NCI-H1092 (cell line): ENCODE measurements at places on chromosomes 12 and 14.
A peak's percentile ranks its signal among the peaks of the same experiment; 100 is the strongest.

DNA sequence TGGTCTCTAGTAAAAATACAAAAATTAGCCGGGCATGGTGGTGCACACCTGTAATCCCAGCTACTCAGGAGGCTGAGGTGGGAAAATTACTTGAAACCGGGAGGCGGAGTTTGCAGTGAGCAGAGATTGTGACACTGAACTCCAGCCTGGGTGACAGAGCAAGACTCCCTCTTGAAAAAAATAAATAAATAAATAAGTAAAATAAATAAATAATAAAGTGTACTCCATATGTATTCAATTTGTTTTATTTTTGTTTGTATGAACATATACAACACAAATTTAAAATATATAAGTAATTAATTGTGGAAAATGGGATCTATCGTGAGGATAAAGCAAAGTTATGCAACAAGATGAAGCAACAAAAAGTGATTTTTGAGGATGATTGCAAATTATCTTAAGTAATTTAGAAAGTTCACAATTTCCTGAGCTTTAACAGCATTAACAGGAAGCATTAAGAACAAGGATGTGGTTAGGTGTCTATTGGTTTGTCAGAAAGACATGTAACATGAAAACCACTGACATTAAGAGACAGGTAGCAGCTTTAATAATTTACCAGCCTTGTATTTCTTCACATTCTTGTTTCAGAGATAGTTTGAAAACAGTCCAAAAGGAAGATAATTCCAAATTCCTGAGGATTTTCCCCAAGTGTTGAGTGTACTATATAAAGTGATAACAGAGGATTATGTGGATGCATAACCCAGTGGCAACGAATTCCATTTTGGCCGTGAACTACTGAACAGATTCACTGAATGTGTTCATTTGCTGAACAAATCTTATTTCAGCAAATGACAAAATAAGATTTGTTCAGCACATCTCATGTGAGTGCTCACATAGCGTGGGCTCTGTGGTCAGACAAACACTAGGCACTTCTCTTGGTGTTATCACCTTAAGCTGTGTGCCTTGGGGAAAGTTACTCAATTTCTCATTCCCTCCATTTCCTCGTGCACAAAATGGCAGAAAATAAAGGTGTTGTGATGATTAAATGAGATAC lies 68.6 kb upstream of the RESF1 start:
- DNase-seq = no peak

GRCh38 chr14:101476916-101477553 lies 84.3 kb upstream of the DIO3 start:
- peak; percentile 21 for DNase-seq

DNA sequence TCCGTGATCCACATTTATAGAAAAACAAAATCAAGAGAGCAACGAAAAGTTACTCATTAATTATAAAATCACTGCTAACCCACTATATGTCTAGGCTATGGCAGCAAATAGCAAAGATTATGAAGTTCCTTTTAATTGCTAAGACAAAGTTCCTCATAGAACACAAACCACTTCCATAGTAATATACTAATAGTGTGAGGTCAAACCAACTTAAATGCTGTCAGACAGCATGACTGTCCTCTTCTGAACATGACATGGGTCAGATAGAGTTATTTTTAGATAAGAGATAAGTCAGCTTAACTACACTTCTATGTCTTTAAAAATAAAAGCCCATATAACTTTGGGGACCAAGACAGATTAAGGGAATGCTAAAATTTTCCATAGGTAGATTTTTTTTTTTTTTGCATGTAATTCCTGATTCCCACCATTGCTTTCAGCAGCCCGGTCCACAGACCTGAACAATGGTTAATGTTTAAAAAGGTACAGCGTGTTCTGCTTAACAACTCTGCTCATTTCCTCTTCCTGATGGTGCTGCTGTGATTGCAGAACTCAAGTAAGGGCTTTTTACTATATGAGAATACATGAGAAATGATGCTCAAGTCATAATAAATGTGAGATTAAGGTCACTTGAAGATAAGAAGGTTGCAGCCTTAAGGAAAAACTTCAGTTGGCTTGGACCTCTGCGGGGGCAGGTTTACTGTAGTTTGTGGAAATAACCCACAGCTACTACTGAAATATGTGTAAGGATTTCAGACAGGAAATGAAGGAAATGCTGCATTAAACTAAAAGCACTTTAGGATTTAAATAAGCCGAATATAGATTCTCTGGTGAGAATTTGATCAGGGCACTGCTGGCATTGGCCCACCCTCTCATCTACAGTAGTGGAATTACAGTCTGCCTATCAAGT lies 37.7 kb upstream of the DUSP6 start:
- DNase-seq = no peak

GRCh38 chr12:94269316-94269999 lies 121.1 kb downstream of the PLXNC1 start:
- no peak for DNase-seq

DNA sequence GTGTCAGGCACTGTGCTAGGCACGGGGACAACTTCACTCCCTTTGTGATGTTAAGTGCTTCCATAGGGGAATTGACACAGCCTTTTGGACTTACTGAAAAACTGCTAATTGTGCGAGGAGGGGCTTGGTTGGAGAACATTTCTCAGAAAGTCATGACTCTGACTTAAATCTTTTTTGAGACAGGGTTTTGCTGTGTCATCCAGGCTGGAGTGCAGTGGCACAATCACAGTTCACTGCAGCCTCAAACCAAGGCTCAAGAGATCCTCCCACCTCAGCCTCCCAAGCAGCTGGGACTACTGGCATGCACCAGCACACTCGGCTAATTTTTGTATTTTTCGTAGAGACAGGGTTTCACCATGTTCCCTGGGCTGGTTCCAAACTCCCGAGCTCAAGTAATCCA lies 10.2 kb upstream of the LTBP2 start:
- DNase-seq = no peak

DNA sequence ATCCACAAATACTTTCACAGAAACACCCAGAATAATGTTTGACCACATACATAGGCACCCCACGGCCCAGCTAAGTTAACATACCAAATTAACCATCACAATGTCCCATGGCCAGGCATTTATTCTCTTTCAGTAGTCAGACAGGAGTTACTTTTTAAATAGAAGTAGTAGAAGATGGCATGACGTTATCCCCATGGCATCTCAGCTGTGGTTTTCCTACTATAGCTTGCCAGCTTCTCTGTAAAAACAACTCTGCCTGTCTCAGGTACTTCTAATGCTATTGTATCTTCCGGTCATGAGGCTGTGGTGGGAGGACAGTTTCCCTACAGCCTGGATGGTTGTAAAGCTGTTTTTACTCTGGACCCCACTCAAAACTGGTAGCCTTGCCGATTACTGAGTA lies 19.3 kb downstream of the CTSG start:
- DNase-seq = no peak

- no peak for DNase-seq
Observed at GRCh38 chr12:5034603-5035002, 9.1 kb upstream of the KCNA5 start.
